ENCODE measurements at places on chromosomes 6 and 20.
A peak's percentile ranks its signal among the peaks of the same experiment; 100 is the strongest.

DNA sequence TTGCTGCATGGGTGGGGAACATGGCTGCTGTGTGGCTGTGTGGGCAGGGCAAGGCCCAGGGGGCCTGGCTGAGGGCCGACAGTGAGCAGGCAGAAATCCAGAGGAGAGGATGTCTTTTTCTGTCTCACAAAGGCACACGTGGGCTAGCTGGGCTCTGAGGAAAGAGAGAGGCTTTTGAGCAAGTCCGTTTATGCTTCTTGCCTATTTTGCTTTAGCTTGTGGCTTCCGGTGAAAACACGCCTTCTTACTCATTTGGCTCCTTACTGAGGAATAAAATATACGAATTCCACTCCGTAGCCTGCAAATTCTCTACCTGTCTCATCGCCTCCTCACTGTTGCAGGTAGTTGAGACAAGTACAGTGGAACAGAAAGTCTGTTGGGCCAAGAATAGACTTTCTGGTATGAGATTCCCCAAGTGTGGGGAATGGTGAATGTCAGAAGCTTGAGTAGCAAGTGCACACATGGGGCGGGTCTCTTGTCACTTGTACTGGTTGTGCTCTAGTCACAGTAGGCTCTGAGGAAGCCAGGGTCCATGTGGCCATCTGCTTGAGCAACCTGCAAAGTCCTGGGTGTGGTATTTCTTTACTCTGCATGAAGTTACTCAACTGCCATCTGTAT lies 28.4 kb downstream of the WRNIP1 start:
- DNase-seq = no peak

GRCh38 chr20:49541733-49542513 lies 26.0 kb downstream of the PTGIS start:
- peak; percentile 89 for DNase-seq

DNA sequence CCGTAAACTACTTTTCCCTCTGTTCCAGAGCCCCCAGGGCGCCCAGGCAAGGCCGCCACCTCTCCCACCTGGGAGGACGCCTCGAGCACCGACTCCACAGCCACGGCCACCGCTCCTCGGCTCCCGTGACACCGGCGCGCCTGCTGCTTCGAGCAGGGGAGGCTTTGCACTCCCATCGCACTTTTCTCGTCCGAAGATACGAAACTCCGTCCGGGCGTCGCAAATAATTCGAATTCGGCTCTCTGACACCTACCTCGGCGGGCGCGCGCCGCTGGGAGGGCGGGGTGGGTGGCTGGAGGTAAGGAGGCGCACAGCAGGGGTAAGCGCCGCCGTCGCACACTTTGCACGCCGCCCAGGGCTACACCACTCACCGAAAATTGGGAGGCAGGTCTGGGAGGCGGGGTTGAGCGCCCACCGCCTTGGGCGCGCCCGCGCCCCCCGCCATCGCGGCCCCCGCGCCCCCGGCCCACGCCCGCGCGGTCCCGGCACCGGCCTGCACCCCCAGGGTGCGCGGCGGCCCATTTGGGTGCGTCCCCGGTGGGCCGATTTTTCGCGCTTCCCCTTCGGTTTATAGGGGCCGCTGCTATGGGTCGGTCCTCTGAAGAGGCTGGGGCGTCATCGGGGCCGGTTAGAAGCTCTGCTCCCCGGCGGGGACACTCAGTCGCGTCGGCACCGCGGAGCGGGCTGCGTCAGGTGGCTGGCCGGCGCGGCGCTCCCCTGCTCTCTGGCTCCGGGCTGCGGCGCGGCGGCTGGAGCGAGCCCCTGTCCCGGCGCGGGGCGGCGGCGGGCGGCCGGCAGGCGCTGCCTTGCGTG lies 36.2 kb downstream of the GNAS start:
- peak; percentile 78 for DNase-seq

GRCh38 chr20:10696650-10697049 lies 22.9 kb upstream of the JAG1 start:
- peak; percentile 43 for DNase-seq

DNA sequence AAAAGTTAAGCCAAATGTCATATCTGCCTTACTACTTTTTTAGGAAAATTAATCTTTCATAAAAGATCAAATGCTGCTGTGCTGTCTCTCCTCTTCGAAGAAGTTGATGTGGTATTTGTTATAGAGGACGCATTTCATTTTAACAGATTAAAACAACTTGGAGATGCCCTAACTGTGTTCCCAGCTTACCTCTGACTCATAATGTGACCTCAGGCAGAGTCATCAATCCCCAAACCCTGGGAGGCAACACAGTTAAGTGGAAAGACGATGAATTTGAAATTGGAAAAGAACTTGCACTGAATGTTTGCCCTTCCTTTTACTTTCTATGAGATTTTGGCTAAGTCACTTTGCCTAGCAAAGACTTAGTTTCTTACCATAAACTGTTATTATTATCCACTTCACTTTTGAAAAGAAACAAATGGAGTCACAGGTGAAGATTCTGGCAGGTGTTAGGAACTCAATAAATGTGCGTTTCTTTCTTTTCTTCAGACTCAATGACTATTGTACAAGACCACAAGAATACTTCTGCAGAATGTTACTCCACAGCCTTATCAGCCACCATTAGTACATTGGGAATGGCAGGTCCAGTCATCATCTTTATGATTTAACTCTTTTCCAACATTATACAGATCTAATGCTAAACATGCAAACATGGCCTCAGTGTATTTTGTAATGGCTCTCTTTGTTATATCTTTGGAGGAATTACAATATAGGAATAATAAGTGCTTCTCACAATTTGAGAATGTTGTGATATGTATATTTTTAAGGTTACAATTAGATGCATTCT lies 102.6 kb downstream of the COL21A1 start:
- no peak for DNase-seq

GRCh38 chr20:5751856-5752255 lies 1.7 kb downstream of the SHLD1 start:
- no peak for DNase-seq

DNA sequence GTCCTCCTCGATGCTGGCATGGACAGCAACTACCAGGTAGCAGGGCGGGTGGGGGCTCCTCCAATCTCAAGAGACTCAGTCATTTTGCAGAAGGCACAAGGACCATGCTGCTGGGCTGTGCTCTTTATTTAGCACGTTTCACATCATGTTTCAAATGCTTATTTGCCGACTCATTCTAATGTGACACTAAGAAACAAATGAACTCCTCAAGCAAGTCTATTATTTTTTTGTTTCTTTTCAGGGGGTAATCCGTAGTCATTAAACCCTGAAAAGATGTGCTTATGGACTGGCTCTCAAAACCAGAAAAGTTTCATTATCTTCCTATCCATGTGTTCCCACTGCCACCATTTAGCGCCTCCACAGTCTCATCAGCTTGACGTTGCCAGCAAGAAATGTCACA lies 92.9 kb downstream of the ANKS1A start:
- DNase-seq = no peak

GRCh38 chr6:135586844-135587243 lies 89.3 kb upstream of the AHI1 start:
- DNase-seq = peak; percentile 5

GRCh38 chr20:31593221-31594001 lies 11.7 kb upstream of the ID1 start:
- no peak for DNase-seq

GRCh38 chr6:160082627-160083026 lies 39.0 kb upstream of the SLC22A1 start:
- no peak for DNase-seq

- no peak for DNase-seq
These were observed 118.1 kb downstream of the CEBPB start for GRCh38 chr20:50308513-50309279.

- DNase-seq = no peak
These were observed 19.8 kb downstream of the FKBP5 start for GRCh38 chr6:35668744-35669450.

GRCh38 chr6:144894240-144894639 lies 609.1 kb downstream of the UTRN start:
- DNase-seq = no peak

DNA sequence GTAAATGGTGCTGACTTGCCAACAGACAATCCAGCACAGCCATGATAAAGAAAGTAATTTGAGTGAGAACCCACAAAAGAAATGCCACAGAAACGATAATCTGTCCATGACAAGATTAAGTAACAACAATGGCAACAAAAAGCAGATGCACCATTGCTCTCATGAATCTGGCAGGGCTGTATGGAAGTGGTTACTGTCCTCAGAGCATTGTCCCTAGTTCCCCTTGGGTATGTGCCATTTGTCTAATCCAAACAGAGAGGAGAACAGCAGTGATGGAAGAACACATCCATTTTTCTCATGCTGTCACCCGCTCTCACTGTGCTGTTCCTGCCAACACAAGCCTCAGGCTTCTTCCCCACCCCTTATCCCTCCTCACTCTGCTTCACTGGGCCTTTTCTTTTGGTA lies 65.8 kb downstream of the REV3L start:
- no peak for DNase-seq

- no peak for DNase-seq
These were observed 316.9 kb downstream of the QKI start for GRCh38 chr6:163731215-163732013.

GRCh38 chr6:158050955-158051354 lies 69.3 kb downstream of the SYNJ2 start:
- no peak for DNase-seq

GRCh38 chr6:16632101-16632500 lies 129.2 kb downstream of the ATXN1 start:
- no peak for DNase-seq

DNA sequence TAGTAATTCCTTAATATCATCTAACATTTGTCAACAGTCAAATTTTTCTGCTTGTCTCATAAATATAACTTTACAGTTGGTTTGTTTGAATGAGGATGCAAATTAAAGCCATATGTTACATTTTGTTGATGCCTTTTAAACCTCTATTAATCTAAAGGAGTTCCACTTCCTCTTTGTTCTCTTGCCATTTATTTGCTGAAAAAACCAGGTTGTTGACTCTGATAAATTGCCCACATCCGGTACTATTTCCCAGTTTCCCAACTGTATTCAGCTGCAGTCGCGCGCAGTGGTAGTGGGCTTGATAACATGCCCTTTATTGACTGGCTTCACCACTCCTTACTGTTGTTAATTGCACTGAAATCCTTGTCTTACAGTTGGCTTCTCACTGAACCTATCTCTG lies 32.8 kb upstream of the SIRPB2 start:
- DNase-seq = peak; percentile 76

GRCh38 chr6:23081701-23082100 lies 512.3 kb downstream of the HDGFL1 start:
- peak; percentile 4 for DNase-seq

- peak; percentile 89 for DNase-seq
These were observed 53.5 kb upstream of the BTN3A2 start for GRCh38 chr6:26311385-26312095.

Data from NAMALWA (cell line).